ENCODE measurements at places on chromosomes 5 and 9.

DNA sequence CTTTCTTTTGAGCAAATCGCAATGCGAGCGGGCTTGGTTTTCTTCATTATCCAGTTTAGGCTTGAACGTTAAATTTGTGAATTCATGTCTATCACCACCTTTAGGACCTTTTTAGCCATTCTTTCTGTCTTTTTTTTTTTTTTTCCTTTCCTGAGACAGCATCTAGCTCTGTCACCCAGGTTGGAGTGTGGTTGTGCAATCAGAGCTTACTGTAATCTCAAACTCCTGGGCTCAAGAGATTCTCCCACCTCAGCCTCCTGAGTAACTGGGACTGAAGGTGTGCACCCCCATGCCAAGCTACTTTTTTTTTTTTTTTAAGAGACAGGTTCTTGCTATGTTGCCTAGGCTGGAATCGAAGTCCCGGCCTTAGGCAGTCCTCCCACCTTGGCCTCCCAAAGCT, 39.2 kb upstream of the LRRC14B start:
- no peak for DNase-seq

GRCh38 chr9:132503116-132503515, 79.3 kb upstream of the BARHL1 start:
- no peak for DNase-seq

DNA sequence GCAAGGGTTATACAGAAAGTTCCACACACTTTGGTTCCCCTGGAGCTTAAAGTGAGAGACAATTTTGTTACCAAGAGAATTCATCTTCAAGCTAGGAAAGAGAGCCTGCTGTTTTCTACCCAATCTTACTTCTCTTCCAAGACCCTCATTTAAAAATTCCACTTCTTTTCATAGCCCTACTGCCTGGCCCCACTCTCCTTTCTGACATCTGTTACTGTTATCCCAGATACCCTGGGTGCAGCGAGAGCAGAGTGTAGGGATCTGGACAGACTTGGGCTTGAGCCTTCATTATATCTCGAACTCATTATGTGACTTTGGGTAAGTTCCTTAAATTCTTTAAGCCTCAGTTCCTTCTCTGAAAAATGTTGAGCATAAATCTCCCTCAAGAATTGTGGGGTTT, 263.1 kb downstream of the ASTN2 start:
- no peak for DNase-seq

- DNase-seq = no peak
Measured at GRCh38 chr5:40733879-40734563, 21.7 kb downstream of the TTC33 start.

- DNase-seq = no peak
Measured at GRCh38 chr9:124665391-124666058, 105.6 kb downstream of the NR6A1 start.

- no peak for DNase-seq
Measured at GRCh38 chr9:123296174-123296573, 27.8 kb upstream of the STRBP start.

DNA sequence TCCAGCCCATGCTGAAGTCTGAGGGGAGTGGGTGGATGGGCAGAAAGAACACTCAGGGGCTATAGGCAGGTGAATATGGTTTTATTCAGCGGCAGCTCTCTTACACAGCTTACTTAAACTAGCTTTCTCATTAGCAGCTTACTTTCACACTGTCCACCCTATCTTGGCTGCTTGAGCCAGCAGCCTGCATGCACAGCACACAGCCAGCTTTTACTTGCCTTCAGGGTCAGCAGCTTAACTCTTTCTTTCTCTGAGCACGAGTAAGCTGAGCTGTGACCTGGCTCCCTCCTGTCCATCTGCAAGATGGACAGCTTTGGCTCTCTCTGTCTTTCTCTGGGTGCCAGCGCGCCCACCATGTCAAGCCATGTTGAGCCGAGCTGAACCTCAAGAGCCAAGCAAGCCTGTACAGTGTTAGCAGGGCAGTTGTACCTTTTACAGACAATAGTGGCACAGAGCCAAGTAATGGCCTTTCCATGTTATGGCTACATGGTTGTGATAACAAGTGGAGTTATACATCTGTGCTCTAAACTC, 1054.9 kb downstream of the PTPRD start:
- no peak for DNase-seq

DNA sequence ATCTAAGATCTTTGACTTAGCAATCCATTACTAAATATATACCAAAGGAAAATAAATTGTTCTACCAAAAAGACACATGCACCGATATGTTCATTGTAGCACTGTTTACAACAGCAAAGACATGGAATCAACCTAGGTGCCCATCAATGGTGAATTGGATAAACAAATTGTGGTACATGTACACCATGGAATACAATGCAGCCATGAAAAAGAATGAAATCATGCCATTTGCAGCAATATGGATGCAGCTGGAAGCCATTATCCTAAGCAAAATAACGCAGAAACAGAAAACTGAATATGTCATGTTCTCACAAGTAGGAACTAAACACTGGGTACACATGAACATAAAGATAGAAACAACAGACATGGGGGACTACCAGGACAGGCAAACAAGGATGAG, 589.5 kb downstream of the IRX1 start:
- DNase-seq = no peak

DNA sequence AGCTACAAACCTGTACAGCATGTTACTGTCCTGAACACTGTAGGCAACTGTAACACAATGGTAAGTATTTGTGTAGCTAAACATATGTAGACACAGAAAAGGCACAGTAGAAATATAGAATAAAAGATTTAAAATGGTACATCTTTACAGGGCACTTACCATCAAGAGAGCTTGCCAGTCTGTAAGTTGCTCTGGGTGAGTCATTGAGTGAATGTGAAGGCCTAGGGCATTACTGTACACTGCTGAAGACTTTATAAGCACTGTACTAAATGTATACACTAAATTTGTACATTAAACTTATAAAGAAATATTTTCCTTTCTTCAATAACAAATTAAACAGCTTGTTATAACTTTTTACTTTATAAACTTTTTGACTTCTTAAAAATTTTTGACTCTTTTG, 20.5 kb downstream of the ADRB2 start:
- DNase-seq = no peak

GRCh38 chr5:9069650-9070049, 476.2 kb downstream of the SEMA5A start:
- no peak for DNase-seq

- DNase-seq = no peak
Measured at GRCh38 chr9:86512929-86513328, 158.7 kb upstream of the TUT7 start.

GRCh38 chr5:143399616-143400540, 3.6 kb downstream of the NR3C1 start:
- DNase-seq = no peak

GRCh38 chr9:91945277-91946085, 4.5 kb downstream of the ROR2 start:
- no peak for DNase-seq

GRCh38 chr9:122955961-122956360, 15.1 kb downstream of the RABGAP1 start:
- no peak for DNase-seq
